ENCODE measurements at places on chromosomes 2 and 18. TPM values are rescaled to one million over a fixed set of nuclear protein-coding genes. Genes with fewer than 3 reads are reported as not detected.

C1QL2 gene
- total RNA-seq, result not detected

RPRM gene
- 6.4 TPM for total RNA-seq

MSTN gene
- total RNA-seq, result 26.2 TPM

TXNDC2 gene
- total RNA-seq, result 0.04 TPM

FAM161A gene
- 5.3 TPM for total RNA-seq

DQX1 gene
- total RNA-seq, result 0.04 TPM

SKOR2 gene
- not detected for total RNA-seq
